ENCODE measurements at places on chromosomes 1 and 21. TPM values are rescaled to one million over a fixed set of nuclear protein-coding genes. Genes with fewer than 3 reads are reported as not detected.
A peak's percentile ranks its signal among the peaks of the same experiment; 100 is the strongest.

Gene LCE2A
- not detected for polyA plus RNA-seq

Gene HSF2BP
- 0.27 TPM for polyA plus RNA-seq

GRCh38 chr1:89837036-89837481, 16.2 kb downstream of the LRRC8D start:
- DNase-seq, result no peak

DNA sequence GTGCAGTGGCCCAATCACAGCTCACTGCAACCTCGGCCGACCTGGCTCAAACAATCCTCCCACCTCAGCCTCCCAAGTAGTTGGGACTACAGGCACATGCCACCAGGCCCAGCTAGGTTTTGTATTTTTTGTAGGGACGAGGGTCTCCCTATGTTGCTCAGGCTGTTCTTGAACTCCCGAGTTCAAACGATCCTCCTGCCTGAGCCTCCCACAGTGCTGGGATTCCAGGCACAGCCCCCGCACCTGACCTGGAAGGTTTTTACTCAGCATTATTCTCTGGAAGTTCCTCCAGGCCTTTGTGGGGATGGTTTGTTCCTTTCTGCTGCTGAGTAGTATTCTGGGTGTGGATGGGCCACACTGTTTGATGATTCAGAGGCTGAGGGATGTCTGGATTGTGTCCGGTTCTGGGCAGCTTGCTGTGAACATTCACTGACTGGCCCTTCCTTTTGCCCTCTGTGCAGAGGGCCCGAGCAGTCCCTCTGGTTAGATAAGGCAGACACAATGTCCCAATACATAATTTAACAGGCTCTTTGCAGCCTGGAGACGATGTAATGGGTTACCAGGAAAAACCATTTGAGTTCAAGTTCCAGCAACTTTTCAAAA, 6.0 kb upstream of the TRAPPC10 start:
- peak; percentile 77 for DNase-seq

GRCh38 chr1:230240446-230241086, 173.5 kb downstream of the GALNT2 start:
- DNase-seq, result no peak
